ENCODE measurements at places on chromosomes 16 and 17. TPM values are rescaled to one million over a fixed set of nuclear protein-coding genes. Genes with fewer than 3 reads are reported as not detected.

Gene TERB1
- total RNA-seq, result 0.27 TPM

Gene SMARCD2
- total RNA-seq, result 86.3 TPM

Gene NHLRC4
- total RNA-seq, result 0.43 TPM

Gene NPIPA7
- 3.1 TPM for total RNA-seq

Gene TMEM238L
- total RNA-seq, result not detected

Gene HEXIM1
- total RNA-seq, result 6.5 TPM
